Hypothalamus (tissue), 51 donors: ENCODE measurements at places on chromosomes 4 and X.

- DNase-seq, result no peak
These were observed 90.3 kb downstream of the DHRSX start for GRCh38 chrX:2410279-2411020.

- no peak for DNase-seq
These were observed 3.6 kb downstream of the LINC00632 start for GRCh38 chrX:140713174-140713539.

DNA sequence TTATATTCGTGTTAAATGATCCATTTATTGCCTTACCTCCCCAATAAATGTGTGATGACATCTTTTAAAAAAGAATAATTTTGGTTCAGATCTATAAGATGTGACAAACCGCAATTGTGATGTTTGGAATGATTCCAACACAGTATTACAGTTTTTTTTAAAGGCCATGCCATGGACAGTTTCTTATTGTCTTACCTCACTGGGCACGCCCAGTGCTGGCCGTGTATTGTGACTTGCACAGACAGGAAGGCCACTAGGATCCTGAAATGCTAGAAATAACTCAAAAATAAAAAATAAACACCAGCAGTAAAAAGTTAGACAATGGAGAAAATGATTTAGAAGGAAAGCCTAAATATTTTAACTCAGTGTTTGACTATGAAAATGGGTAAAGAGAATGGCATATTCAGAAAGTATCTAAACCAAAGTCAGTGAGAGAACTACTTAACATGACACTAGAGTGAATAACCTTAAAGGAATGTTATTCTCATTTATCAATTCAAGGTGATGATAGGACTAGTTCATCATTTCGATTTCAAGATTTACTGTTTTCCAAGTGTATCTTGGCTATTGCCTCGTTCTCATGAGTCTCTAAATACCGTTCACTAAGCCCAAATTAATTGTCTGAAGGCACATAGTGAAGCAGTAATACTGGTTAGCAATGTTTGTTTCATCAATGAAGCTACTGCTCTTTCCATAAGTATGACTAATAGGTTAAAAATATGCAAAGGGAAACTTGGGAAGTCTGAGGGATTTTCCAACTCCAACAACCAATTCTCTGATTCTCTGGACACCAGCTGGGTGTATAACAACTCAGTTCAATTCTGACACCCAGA, 46.1 kb upstream of the VEGFC start:
- DNase-seq, result no peak

DNA sequence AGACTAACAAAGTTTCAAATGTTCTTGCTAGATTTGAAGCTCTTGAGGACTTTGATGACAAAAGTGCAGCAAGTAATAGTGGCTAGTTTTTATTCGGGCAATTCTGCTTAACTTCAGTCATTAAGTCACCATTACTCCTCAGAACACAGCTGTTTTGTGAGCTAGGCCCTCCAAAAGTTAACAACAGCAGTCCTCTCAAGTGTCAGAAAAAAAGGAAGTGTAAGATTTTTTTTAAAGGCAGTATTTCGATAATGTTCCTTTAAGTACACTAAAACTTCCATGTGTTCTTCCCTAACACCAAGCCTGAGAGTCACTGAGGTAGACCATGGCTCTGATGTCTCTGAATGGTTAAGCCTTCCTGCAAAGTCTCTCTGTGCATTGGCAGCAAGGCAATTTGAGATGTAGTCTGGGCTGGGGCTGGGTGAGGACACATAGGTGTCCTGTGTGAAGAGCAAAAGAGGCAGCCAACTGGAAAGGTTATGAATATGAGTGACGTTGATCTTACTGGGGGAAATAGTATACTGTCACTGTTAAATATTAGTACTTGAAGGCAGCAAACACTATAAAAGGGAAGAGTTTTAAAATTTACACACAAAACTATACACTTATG, 174.0 kb upstream of the MAP3K15 start:
- no peak for DNase-seq

DNA sequence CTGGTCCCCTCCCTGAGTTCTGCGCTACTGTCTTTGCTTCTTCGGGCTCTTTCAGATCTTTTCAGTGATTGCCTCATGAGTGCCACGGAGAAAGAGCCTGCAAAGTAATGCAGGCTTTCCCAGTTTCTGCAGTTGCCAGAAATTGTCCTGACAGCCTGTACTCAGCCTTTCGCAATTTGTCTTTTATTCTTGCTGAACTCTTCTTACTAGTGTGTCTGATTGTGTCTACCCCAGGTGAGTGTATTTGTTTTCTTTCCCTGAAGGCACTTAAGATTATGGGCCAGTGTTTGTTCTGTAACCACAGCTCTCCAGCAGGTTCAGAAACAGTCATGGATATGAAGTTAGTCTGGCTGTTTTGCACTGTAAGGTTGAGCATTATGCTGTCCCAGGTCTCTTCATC, 47.1 kb downstream of the FAM193A start:
- DNase-seq, result no peak

GRCh38 chr4:3819210-3819919, 53.2 kb downstream of the ADRA2C start:
- DNase-seq, result no peak

GRCh38 chr4:169958629-169959028, 67.6 kb downstream of the MFAP3L start:
- DNase-seq, result no peak

DNA sequence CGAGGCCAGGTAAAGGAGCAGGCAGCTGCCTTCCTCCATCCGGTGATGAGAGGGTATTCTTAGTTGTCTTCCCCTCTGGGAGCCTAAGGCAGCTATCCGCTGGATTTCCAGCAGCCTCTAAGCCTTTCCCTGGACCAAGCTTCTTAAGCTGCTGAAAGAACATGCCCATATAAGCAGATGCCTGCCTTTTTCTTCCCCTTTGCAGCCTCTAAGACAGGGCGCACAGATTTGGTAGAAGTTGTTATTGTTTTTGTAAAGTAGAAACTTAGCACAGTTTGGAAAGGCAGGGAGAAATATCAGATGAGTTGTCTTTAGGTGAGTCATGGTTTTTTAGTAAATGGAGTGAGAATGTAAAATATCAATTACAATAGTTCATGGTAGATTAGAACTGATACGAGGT, 210.8 kb downstream of the ARHGAP10 start:
- no peak for DNase-seq

GRCh38 chr4:185878633-185879032, 66.6 kb upstream of the SORBS2 start:
- no peak for DNase-seq

DNA sequence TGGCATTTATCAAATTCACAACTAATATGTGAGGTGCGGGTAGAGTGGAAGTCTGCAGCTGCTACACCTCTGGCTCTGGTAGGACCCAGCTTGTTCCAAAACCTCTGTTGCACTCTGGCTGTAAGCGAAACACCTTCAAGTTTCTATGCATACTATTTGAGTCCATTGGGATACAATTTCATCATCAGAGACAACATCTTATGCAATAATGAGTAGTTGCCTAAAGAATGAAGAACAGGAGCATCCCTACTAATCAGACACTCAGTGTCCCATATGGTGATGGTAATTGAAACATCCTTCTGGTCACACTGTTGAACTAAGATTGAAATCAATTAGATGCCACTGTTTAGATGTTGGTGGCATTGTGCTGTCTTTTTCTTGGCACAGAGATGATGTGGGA, 178.4 kb downstream of the MGST2 start:
- no peak for DNase-seq

DNA sequence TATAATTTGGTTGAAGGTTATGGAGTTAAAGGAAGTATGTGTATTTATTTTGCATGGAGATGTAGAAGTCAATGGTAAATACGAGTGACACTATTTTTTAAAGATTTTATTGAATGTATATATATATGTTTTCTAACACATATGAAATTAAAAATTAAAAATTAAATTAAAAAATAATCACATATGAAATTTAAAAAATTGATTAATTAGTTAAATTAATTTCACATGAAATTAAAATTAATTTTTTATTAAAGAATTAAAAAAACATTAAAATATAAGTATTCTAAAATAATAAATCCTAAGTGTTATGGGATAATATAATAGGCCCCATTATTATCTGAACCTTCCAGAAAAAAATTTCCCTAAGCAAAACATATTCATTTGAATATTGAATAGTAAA, 1163.5 kb downstream of the ARAP2 start:
- no peak for DNase-seq

DNA sequence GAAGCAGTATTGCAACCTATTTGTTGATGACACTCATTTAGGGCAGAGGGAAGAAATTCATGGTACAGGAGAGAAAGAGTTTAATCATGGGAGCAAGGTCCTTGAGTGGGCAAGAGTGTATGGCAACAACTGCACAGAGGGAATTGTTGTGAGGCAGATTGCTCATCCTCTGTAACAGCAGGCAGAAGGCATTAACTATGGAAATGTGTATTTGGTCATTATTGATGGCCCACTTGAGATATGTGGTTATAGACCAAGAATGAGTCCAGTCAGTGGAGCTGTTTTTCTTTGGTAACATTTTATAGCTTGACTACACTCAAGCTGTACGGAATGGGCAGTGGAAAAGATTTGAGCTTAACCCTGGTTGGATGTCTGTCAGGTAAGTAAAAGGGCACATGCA, 15.9 kb downstream of the PLRG1 start:
- DNase-seq, result no peak

DNA sequence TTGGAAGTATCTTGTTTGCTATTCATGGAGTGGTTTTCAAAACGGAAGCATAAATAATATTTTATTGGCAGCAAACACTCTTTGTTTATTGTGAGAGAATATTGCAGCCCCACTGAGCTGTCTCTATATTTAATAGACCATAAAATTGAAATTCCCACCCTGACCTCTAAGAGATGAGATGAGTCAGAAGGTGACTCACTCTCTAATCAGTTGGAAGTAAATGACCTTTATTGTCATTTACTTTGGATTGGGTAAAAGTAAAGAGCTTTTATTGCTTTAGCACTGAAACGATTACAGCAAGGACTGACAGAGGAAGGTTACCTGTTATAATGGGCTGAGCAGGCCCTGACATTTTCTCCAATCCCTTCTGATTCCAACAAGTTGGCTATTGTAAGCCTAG, 55.0 kb downstream of the SYTL5 start:
- no peak for DNase-seq

DNA sequence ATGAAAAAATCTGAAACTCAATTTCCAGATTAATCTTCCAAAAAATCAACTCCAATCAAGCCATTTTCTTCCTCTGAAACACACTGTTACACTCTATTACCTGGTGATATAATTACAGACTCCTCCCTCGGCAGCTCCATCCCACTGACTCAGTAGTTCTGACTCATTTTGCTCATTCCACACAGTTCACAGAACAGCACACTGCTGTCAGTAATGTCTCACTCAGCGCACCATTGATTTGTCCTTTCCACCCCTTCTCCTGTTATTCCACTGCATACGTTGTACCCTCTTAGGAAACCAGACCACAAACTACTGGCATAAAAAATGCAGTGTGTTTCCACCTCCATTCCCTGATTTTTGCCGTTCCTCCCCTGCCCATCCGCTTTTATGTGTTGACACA, 212.7 kb downstream of the SLIT2 start:
- DNase-seq, result no peak

- no peak for DNase-seq
These were observed 142.7 kb upstream of the NLGN4X start for GRCh38 chrX:6371353-6371752.

- peak; percentile 59 for DNase-seq
These were observed 473 bp upstream of the CCNQ start for GRCh38 chrX:153599192-153600031.

DNA sequence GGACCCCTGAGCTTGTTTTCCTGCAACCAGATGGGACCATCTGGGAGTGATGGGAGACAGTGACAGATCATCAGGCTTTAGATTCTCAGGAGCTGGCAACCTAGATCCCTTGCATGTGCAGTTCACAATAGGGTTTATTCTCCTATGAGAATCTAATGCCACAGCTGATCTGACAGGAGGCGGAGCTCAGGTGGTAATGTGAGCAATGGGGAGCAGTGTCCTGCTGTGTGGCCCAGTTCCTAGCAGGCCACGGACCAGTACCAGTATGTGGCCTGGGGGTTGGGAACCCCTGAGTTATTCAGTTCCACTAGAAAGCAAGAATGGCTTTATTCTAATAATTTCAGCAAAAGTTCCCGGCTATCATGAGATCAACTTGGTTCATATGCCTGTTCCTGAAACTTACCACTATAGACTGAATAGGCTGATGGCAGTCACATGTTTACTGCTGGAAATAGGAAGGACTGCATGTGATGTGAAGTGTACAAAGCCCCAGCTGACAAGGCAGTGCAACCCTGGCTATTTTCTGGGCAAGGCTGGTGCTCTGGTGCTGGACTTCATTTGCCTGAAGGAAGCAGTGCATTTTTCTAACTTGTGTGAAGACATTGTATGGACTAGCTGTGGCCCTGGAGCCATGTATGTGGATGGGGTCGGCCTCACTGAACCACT, 107.2 kb downstream of the SPRY1 start:
- no peak for DNase-seq

GRCh38 chrX:10597871-10598270, 22.5 kb downstream of the MID1 start:
- DNase-seq, result no peak

DNA sequence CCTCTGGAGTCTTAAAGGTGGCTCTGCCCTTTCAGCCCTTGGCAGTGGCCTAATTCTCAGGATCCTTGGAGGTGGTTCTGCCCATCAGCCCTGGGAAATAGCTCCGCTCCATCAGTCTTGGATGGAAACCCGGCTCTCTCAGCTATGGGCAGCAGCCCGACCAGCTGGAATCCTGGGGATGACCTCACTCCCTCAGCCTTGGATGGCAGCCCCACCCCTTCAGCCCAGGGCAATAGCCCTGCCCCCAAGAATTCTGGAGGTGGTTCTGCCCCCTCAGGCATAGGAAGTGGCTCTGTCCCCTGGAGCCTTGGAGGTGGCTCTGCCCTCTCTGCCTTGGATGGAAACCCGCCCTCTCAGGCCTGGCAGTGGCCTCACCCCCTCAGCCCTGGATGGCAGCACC, 127.7 kb downstream of the RBMX2 start:
- no peak for DNase-seq

DNA sequence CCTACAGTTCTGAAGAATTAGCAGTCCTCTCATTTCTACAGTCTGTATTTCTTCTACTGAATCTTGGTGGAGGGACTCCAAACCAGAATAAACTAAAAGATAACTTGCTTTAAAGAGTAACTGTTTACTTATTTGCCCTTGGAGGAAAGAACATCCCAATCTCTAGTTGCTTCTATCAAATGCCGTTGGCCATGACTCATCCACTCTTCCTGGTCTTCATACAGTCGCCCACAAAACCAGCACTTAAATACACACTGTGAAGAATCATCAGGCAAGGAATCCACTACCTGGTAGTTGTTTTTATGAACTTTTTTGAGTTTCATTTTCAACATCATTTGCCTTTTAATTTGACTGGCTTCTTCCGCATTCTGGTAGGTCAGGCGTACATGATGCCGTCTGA, 14.2 kb downstream of the ZNF518B start:
- no peak for DNase-seq

GRCh38 chr4:41994461-41994985, 4.2 kb downstream of the SLC30A9 start:
- no peak for DNase-seq
